ENCODE measurements at places on chromosomes 4 and X. TPM values are rescaled to one million over a fixed set of nuclear protein-coding genes. Genes with fewer than 3 reads are reported as not detected.

GRCh38 chrX:1138476-1139184 is 73.8 kb downstream of the CRLF2 start:
- no peak for DNase-seq

DNA sequence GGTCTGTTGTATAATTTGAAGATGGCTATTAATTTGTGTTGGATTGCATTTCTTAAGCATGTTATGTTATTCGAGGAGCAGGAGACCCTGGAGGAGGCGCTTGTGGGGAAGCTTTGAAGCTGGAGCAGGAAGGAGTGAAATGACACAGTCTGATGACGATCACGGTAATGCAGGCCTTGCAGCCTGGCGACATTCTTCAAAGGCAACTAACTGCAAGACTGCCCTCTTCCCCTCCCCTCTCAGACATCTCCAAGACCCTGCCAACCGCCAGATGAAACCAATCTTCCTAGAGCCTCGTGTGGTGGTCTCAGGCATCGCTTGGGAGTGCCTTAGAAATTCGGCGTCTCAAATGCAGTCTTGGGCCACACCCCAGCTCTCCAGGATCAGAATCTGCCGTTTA is 16.1 kb downstream of the CLCN4 start:
- DNase-seq, result no peak

- DNase-seq, result no peak
Measured at GRCh38 chr4:15395311-15395710, 32.5 kb upstream of the C1QTNF7 start.

GRCh38 chr4:77819404-77819842 is 255 bp upstream of the CNOT6L start:
- no peak for DNase-seq

GRCh38 chr4:185464887-185465286 is 6.6 kb downstream of the CCDC110 start:
- DNase-seq, result peak; percentile 8

GRCh38 chr4:186318481-186318880 is 52.5 kb downstream of the F11 start:
- DNase-seq, result no peak

DNA sequence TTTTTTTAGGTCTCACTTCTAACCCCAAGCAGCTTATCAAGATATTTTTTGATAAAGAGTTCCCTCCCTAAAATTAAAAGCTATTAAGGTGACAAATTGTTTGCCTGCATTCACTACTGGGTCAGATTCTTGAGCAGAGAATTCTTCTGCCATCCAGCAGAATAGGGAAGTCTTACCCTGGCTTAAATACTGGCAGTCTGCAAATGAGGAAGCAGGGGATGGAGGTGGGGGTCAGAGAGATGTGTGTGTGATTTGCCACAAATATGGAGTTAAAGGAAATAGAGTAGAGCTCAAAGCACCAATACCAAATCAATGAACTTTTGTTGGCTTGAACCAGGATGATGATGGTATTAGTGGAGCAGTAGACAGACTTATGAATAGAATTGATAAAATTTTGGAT is 122.2 kb downstream of the ANXA5 start:
- DNase-seq, result no peak

The ETDA gene
- not detected for total RNA-seq

The C4orf36 gene
- total RNA-seq, result under 0.01 TPM

The INTU gene
- total RNA-seq, result 2.7 TPM

The MAGED4B gene
- 35.9 TPM for total RNA-seq

The DAPP1 gene
- total RNA-seq, result not detected
